ENCODE measurements at places on chromosomes 12 and 14.

DNA sequence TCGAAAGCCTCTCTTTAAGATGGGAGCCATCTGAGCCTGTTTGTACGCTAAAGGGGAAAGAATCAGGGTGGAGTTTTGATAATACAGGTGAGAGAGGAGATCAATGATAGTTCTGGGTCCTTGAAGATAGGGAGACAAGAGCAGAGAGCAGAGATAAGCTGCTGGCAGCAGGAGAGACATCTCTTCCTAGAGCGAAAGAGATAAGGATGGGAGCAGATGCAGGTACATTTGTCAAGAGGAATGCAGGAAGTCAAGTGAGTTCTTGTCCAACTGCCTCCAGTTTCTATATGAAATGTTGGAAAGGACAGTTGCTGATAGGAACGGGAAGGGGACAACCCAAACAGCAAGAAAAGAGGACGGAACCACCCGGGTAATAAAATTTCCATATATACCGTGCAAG lies 24.7 kb upstream of the HIF1A start:
- DNase-seq, result no peak

- DNase-seq, result no peak
These were observed 12.8 kb upstream of the FRS2 start for GRCh38 chr12:69457433-69457832.

GRCh38 chr12:106673141-106673540 lies 90.3 kb downstream of the RFX4 start:
- peak; percentile 5 for DNase-seq

GRCh38 chr12:77630790-77631445 lies 199.8 kb upstream of the NAV3 start:
- DNase-seq, result no peak

GRCh38 chr12:6961278-6961694 lies 9.2 kb downstream of the PHB2 start:
- no peak for DNase-seq

GRCh38 chr12:29769162-29769858 lies 14.4 kb downstream of the TMTC1 start:
- DNase-seq, result no peak

GRCh38 chr12:6541371-6542165 lies 7.3 kb downstream of the GAPDH start:
- no peak for DNase-seq

DNA sequence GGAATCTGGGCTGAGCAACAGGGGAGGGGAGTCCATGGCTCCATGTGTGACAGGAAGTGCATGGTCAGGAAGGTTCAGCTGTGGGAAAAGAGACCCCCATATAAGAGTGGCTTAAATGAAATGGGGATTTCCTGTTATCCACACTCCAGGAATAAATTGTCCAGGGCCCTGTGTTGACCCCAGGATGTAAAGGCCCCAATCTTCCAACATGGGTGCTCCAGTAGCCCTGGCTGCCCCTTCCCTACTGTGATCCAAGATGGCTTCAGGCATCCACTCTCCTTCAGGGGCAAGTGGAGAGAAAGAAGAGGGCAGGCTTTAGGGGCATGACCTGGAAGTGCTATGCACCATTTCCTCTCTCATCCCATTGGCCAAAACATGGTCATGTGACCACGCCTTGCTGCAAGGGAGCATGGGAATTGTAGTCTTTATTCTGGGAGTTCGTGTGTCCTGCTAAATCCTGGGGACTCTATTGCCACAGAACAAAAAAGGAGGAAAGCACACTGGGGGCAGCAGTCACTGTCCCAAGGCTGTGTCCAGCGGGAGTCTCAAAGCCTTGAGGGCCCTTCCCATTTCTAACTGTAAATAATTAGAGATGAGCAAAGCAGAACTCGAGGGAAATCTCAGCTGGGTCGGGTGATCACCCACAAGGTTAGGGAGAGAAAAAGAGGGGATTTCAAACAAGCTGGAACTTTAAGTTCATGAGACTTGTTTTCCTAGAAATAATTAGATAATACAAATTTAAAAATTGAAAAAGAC lies 289.2 kb downstream of the ADGRD1 start:
- peak; percentile 64 for DNase-seq

DNA sequence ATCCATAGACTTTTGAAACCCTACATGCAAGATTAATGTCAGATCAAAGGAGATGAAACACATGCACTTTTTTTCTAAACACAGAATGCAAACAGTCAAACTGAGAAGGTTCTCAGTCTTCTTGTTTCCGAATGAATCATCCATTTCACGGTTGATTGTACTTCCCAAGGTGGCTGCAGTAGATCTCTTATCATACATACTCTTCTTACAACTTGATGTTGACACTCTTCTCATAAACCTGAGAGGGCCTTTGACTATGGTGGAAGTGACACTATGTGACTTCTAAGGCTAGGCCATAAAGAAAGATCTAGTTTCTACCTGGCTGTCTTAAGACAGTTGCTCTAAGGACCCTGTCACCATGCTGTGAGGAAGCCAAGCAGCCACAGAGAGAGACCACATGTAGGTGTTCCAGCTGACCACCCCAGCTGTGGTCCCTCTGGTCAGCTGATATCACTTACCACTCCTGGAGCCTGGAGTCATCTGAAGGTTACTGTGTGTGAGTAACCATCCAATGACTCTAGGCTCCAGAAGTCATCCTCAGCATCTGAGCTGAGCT lies 67.2 kb upstream of the HMGA2 start:
- DNase-seq, result no peak

Data from GM23338 (cell line).